ENCODE measurements at places on chromosomes 13 and 19.

GRCh38 chr13:101959016-101959415 lies 442.8 kb downstream of the FGF14 start:
- no peak for DNase-seq

- DNase-seq, result no peak
These were observed 16.9 kb downstream of the KCTD15 start for GRCh38 chr19:33813391-33814101.

DNA sequence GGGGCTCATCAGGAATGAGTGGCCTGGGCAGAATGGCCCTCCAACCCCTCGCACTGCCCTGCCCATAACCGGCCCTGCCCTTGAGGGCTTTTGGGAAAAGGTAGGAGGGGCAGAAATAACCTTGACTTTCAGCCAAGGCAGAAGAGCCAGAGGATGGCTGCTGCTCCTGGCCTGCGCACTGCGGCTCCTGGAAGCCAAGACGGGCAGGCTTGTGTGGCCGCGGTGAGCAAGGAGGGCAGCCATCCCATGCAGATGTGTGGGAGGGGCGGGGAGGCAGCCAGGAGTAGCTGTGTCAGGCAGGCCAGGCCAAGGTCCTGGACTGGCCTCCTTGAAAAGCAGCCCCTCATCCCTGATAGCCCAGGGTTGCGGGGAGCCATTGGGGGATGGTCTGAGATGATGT lies 57.6 kb upstream of the URI1 start:
- DNase-seq, result no peak

- no peak for DNase-seq
These were observed 452.7 kb downstream of the FOXO1 start for GRCh38 chr13:40213779-40214178.

- DNase-seq, result no peak
These were observed 125.9 kb downstream of the COL4A2 start for GRCh38 chr13:110433014-110433413.

- no peak for DNase-seq
These were observed 337.3 kb upstream of the DACH1 start for GRCh38 chr13:72204291-72204690.

DNA sequence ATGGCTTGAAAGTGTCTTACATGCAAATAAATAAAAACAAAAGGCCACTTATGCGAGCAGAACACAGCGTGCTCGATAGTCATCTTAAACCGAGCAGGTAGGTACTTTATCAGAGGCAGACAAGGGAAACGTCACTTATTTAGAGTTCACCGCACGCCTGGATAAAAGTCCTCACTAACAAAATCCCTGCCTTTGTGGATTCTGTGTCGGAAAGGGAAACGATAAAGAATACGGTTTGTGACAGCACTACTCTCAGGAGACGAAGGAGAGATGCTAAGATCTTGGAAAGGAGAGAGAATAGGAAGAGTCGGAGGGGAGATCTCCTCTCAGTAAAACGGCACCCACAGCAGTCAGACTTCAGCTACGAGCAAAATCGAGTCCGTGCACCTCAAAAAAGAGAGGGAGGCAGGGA lies 581 bp downstream of the RCBTB1 start:
- DNase-seq, result no peak

DNA sequence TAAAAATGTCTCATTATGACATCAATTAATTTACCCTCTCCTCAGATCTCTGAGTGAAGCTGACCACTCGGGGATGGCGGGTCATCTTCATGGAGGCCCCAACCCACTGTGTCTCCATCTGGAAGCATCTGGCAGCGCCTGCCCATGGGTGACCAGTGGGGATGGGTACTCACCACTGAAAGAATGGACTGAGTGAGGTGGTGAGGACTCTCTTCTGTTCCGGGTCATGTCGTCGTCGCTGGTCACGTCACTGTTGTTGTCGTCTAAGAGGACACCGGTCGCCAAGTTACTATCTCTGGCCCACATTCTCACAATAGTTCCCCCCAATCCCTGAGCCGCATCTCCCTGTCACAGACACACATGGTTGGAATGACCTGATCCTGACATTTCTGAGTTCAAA lies 17.1 kb downstream of the PEG3 start:
- DNase-seq, result no peak

DNA sequence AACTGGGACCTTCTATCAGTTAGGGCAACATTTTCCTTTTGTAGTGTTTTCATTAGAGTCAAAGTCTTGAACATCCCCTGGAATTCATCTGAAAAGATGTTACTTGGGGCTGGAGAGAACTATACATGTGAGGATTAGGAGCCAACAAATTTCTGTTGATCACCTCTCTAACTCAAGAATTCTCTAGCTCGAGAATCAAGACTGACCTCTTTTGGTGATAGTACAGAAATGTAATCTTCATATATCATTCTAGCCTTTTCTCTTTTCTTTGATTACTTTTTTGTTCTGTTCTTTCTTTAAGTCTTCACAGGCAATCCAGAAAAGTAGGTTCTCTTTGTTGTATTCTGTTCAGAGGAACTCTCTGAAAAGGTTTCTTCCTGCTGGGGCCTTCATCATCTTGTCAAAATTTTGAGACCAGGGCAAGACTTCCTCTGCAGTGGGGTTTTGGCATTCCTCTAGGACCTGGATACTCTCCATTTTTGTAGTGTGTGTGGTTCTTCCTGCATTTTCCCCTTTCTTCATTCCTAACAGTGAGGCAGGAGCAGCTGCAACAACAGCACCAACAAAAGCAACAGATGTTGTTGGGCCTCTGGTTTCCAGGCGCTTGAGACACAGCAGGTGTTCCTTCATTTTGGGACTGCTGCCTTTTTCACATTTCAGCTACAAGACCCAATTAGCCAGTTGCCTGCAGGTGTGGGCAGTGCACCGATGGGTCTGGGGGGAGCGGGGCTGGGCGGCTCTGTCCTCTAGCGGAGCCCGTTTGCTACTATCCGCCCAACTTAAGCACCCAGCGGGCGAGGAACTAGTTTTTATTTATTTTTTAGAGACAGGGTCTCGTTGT lies 26.2 kb downstream of the ELF1 start:
- DNase-seq, result no peak

DNA sequence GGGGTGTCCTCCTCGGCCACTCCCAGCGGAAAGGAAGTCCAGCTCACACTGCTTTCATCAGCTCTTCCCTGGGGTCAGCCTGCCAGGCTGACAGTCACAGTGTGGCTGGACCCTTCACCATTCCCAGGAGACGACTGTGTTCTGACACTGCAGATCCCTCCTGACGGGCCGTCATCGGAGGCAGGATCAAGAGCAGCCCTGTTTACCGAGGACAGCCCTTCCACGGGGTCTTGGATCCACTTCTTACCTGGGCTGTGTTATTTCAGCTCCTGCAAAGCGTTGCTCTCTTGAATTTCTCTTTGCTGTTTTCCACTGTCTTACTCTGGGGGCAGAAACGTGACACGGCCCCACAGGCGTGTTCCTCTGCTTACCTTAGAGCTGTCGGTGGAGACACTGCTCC lies 149.9 kb upstream of the SOX1 start:
- no peak for DNase-seq

GRCh38 chr19:55383279-55384130 lies 587 bp downstream of the TMEM238 start:
- DNase-seq, result peak; percentile 56

- no peak for DNase-seq
These were observed 113.8 kb downstream of the ZIC5 start for GRCh38 chr13:99857738-99858137.

GRCh38 chr19:2150794-2151338 lies 500 bp downstream of the AP3D1 start:
- DNase-seq, result no peak

GRCh38 chr19:56633021-56633420 lies 9.9 kb upstream of the SMIM17 start:
- DNase-seq, result no peak

DNA sequence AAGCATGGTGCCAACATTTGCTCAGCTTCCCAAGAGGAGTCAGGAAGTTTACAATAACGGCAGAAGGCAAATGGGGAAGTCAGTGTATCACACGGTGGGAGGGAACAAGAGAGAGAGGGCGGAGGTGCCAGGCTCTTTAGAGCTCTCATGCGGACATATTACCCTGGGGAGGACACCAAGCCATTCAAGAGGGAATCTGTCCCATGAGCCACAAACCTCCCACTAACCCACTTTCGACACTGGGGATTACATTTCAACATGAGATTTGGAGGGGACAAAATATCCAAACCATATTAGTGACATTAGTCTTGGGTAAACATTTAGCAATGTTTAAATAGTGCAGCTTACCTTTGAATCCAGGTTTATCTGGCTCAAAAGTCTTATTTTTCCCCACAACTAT lies 69.9 kb downstream of the SLAIN1 start:
- DNase-seq, result no peak

DNA sequence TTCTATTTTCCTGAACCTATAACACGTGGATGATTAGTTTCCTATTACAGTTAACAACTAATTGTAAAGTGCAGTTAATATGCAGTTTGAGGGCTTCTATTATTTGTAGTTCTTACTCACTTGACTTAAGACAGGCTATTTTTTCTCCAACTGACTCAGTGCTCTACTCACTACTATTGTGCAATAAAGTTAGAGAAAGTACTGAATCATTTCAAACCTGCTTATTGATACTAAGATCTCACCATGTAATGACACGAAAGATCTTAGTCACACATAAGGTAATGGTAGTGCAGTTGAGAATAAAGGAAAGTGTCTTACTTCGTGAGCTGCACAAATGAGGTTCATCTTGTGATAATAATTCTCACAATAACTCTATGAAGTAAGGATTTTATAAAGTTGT lies 22.8 kb upstream of the ITM2B start:
- no peak for DNase-seq

- DNase-seq, result no peak
These were observed 125.3 kb downstream of the KATNAL1 start for GRCh38 chr13:30181888-30182651.

Measured in stimulated activated CD4-positive, alpha-beta T cell treated with anti-CD3 and anti-CD28 coated beads, TNF-alpha, amount 100 ng/mL, for 48 hours (primary cell).